RKO (cell line): ENCODE measurements at places on chromosomes 1 and 21.

GRCh38 chr1:154386643-154387352 lies 18.3 kb upstream of the IL6R start:
- no peak for DNase-seq

DNA sequence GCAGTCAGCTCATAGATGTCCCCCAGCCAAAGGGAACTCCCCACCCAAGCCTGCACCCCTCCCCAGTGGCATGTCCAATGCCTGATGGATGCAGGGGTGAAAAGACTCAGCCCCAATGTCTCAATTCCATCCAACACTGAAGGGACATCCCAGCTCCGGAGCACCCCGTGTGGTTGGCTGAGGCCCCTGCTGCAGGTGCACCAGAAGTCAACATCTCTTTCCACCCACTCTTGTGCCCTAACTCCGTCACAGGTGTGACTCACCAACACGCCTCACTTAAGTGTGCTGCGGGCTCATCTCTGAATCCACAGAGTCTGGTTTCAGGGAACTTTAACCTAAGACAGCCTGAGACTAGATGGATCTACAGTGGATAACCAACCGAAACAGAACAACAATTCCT lies 40.9 kb upstream of the ZBTB18 start:
- peak; percentile 60 for DNase-seq

GRCh38 chr1:14261395-14261794 lies 337.1 kb upstream of the KAZN start:
- no peak for DNase-seq

DNA sequence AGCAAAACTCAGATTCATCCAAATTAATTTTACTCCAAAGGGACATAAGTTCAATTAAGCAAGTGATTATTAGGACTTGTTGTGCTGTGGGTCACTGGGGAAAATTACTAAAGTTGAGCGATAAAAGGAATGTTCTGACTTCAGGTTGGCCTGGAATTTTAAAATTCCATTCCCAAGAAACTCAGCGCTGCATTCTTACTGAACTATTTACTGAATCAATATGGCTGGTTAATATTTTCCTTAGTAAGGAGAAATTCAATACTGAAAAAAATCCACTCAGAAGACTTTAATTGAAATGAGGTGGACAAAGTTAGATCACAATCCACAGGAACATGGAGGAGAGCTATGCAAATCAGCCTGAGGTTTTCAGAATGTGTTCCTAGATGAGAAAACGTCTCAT lies 578.9 kb upstream of the NR5A2 start:
- DNase-seq, result no peak

- DNase-seq, result no peak
These were observed 79.4 kb downstream of the TGFB2 start for GRCh38 chr1:218424502-218424901.

DNA sequence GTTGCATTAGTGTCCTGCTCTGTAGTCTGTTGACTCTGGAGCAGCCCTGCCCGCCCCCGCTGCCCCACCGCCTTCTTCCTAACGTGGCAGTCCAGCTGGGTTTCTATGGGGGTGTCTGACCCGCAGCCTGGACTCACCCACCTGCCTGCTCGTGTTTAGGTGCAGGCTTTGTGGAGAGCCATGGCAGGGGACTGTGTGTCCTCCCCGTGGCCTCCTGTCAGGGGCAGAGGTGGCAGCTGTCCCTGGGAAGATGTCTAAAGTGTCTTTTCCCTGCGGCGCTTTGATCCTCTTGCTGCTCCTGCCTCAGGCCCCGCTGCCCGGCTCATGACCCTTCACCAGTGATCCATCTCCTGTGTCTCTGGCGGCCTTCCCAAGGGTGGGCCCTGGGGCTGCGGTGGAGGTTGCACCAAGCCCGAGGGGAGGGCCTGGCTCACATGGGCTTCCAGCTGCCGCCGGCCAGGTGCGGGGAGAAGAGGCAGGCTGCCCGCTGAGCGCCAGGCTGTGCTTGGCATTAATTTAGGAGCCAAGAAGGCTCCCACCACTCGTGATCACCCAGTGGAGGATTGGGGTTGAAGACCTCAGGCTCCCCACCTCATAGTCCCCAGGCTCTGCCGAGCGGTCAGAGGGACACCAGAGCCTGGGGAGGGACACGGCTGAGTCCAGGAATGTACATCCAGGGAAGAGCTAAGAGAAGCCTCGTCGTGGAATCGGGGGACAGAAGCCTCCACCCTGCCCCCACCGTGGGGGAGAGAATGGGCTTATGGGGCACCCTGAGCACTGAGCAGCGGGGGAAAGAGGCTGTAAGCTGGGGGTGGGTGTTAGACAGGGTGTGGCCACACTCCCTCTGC lies 44.1 kb downstream of the COL18A1 start:
- no peak for DNase-seq

- DNase-seq, result no peak
These were observed 4.6 kb downstream of the FDPS start for GRCh38 chr1:155313261-155313660.

DNA sequence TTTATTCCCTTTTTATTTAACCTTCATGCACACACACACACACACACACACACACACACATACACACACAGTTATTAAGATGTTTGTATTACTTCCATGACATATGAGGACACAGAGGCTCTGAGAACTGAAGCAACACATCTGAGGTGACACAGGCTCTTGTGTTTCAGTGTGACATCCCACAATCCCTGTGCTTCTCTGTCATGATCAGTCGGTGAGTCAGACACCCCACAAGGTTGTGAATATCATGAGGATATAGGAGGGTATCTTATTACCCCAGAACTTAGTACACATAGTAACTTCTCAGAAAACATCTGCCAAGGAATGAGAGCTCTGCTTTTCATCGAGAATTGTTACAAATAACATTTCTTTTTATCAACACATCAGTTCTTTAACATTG lies 459.3 kb downstream of the PLPP3 start:
- DNase-seq, result peak; percentile 6

DNA sequence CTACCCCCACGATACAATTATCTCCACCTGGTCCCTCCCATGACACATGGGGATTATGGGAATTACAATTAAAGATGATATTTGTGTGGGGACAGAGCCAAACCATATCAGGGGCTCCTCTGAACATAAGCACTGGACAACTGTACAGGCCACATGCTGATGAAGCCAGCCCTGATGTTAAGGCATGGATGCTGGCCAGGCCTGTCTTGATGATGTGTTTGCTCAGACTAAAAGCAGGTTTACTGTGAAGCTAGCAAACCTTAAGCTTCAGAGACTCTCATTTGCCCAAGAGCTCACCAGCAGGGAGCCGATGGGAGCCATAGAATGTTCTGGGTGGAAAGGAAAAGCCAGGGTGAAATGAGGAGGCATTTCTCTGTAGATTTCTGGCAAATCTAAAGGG lies 135.3 kb upstream of the KCNK1 start:
- DNase-seq, result no peak

- DNase-seq, result peak; percentile 59
These were observed 12.9 kb upstream of the FYB2 start for GRCh38 chr1:56831871-56832693.

GRCh38 chr21:29064850-29065481 lies 8.5 kb downstream of the CCT8 start:
- no peak for DNase-seq

GRCh38 chr1:196142111-196142640 lies 466.1 kb downstream of the KCNT2 start:
- no peak for DNase-seq
